ENCODE measurements at places on chromosomes 1 and 21. TPM values are rescaled to one million over a fixed set of nuclear protein-coding genes. Genes with fewer than 3 reads are reported as not detected.
A peak's percentile ranks its signal among the peaks of the same experiment; 100 is the strongest.

The CNKSR1 gene
- 9.6 TPM for total RNA-seq

- no peak for DNase-seq
These were observed 26.2 kb downstream of the UCK2 start for GRCh38 chr1:165853528-165854075.

GRCh38 chr1:156060937-156061636, at the start of gene RAB25:
Gene RAB25, plus strand, starts transcription at chr1:156061160. Its CDS starts 241 bp downstream, at chr1:156061401.
- no peak for DNase-seq

GRCh38 chr1:115056395-115056798, 26.8 kb downstream of the TSHB start:
- no peak for DNase-seq

GRCh38 chr21:42153746-42154145, 65.2 kb upstream of the ABCG1 start:
- no peak for DNase-seq

DNA sequence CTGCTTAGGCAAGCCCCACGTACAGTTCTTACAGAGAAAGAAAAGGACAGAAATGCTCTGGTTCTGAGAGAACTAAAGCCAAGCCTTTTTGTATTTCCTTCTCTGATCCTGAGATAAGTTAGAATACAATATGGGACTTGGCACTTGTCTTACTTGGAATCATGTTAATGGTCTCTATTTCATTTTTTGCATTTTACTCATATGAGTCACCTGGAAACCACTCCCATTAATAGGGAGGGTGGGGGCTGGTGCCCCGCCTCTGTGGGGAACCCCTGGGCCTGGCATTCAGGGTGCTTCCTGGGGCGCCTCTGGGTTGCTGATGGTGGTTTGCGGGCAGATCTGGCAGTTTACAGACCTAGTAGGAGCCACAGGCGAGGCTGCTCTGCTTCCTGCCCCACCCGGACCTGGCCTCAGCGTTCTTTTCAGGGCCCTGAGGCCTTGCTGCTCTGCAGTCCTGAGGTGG, 26.7 kb downstream of the TSPAN2 start:
- no peak for DNase-seq

GRCh38 chr1:151314137-151314875, 12.9 kb downstream of the PI4KB start:
- peak; percentile 88 for DNase-seq

The BRINP3 gene
- total RNA-seq, result 2.2 TPM

- no peak for DNase-seq
These were observed 15.1 kb upstream of the DNAH14 start for GRCh38 chr1:224914292-224914900.

GRCh38 chr1:169527451-169528214, 41.9 kb upstream of the SLC19A2 start:
- no peak for DNase-seq

The MTF2 gene
- total RNA-seq, result 57.4 TPM

DNA sequence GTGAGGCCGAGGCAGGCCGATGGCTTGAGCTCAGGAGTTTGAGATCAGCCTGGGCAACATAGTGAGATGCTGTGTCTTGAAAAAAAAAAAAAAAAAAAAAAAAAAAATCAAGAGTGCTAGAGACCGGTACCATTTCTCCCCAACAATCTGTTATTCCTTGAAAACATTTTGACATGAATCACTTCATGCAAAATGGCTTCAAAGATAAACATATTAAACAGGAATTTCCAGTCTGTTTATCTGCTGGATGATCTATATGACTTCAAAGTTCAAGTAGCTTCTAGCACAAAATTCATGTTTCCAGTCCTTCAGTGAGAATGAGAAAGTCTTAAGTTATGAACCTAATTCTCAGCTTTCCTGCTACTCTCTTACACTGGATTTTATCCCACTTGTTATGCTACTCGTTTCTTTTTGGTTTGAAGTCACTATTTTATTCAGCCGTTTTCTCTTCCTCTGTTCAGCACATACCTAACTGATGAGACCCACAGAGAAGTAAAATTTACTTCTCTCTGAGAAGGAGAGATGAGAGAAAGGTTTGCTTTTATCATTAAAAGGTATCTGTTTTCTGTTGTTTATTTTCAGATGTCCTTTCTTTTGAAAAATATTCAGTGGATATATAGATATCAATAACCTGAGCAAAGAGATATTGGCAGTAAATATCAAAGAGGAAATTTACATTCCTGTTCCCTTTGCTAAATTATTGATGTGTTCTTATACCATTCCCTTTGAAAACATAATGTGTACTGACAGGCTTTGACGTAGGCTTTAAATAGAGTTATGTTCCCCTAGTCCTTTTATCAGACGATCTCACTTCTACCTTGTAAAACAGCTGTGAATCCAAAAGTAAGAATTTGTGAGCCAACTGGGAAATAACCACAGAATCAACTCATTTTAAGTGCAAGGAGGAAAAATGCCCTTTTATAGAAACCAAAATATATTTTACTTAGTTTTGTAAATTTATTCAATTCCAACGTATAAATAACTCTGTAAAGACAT, 38.2 kb downstream of the CD46 start:
- DNase-seq, result no peak
